ENCODE measurements at places on chromosomes 12 and 14.

- ATAC-seq = no peak
Observed at GRCh38 chr14:73718418-73719251, 4.5 kb upstream of the PNMA1 start.

DNA sequence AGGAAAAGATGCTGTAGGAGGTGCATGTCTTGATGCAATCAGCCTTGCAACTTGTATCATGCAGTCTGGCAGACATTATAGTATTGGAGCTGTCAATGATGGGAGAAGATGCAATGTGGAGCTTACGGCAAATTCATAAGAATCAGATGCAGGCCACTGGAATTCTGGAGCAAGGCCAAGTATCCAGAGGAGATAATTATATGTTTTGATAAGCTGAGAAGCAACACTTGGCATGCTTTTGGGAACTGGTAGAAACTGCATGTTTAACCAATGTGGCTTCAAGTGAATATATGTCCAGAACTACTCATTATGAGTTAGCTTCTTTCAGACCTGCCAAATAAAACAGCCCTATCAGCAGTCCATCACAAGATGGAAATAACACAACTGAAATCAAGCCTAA is 249.1 kb upstream of the PPFIA2 start:
- ATAC-seq = no peak

- ATAC-seq = no peak
Observed at GRCh38 chr12:56749359-56749758, 2.8 kb downstream of the PRIM1 start.

- ATAC-seq = peak; percentile 34
Observed at GRCh38 chr12:15013634-15014179, 40.9 kb downstream of the PDE6H start.
